Head of caudate nucleus (tissue), 42 donors: ENCODE measurements at places on chromosomes 6 and 20.

DNA sequence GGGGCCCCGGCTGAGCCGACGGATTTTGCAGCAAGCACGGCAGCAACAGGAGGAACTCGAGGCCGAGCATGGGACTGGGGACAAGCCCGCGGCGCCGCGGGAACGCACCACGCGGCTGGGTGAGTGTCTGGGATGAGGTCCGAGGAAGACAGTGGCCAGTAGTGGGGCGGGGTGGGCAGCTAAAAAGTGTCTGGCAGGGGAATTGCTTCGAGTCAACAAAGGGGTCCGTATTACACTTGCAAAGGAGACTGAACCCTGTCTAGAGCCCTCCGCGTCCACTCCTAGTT, 356 bp downstream of the BYSL start:
- no peak for DNase-seq

DNA sequence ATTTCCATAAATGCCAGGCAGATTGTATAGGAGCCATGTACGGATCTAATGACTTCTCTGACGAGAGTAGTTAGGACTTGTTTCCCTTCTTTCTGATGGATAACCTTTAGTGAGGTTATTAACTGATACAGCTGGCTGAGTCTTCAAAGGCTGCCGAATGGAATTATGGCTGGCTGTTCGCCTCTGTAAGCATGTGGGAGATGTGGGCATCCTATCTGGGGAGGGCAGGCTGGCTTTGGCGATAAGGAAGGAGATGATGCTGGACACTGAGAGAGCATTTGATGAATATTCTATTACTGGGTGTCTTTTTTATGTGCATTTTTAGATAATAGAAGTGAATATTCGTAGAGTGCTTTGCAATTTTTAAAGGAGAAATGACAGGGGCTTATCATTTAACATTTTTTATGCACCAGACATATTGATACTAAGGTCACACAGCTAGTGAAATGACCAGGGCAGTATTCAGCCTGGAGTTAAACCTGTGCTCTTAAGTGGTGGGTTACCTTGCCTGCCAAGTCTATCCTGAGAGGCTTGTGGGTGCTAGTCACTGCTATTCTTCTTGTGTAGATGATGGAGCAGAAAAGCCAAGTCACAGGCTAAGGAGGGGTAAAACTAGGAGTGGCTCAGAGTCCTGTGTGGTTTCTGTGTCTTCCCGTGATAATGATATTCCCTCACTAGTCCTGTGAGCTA, 3.1 kb downstream of the PBOV1 start:
- no peak for DNase-seq

GRCh38 chr20:12728782-12729181, 280.0 kb upstream of the SPTLC3 start:
- no peak for DNase-seq

DNA sequence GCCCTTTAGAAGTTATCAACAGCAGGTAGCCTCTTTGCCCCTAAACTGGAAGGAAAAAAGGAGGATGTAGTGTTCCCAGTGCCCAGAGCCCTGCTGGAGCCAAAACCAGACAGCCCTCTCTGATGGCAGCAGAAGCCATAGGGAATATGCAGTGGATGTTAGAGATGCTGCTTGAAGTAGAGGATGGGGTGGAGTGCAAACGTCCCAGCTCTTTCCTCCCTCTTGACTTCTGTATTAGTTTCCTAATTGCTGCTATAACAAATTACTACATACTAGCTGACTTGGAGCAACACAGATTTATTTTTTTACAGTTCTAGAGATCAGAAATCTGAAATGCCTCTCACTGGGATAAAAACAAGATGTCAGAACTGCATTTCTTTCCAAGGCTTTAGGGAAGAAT, 12.5 kb upstream of the CD2AP start:
- no peak for DNase-seq

GRCh38 chr6:155287762-155288161, 23.9 kb downstream of the CLDN20 start:
- no peak for DNase-seq

GRCh38 chr6:157245436-157245835, 77.9 kb downstream of the TMEM242 start:
- DNase-seq, result no peak

DNA sequence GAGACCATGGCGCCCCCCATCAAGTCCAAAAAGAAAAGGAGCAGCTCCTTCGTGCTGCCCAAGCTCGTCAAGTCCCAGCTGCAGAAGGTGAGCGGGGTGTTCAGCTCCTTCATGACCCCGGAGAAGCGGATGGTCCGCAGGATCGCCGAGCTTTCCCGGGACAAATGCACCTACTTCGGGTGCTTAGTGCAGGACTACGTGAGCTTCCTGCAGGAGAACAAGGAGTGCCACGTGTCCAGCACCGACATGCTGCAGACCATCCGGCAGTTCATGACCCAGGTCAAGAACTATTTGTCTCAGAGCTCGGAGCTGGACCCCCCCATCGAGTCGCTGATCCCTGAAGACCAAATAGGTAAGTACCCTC, 41.7 kb upstream of the NAA20 start:
- DNase-seq, result no peak

- no peak for DNase-seq
These were observed 119.4 kb downstream of the ZFAND3 start for GRCh38 chr6:37938909-37939308.

DNA sequence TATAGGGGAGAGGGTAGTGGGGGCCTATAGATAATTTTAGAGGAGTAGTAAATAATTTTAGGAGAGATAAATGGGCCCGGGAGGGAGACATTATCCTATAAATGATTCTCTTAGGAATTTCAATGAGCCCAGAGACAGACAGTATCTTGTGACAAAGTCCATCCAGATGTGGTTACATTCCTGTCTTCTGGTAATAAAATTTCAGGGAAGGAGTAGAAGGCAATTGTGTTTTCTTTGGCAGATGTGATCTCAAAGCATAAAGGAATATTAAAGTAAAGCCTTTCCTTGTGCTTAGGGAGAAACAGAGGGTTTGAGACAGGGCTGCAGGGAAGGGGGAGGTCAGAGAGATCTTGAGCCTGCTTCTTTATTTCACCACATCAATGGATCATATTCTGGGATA, 979.8 kb upstream of the GJE1 start:
- DNase-seq, result no peak

DNA sequence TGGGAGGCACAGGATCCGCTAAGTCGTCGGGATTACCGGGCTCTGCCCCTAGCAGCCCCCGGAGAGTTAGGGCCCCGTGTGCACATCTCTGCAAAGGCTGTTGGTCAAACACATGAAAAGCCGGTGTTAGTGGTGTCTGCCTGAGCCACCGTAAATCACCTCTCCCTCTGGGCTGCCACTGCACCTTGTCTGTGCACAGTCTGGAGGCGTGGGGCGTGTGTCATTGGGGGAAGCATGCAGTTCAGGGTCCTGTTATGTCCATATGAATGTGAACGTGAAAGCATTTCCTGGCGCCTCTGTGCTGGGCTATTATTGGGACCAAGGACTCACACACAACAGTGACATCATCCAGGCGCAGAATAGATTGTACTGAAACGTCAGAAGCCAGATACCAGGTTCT, 305.6 kb downstream of the NRN1 start:
- no peak for DNase-seq

DNA sequence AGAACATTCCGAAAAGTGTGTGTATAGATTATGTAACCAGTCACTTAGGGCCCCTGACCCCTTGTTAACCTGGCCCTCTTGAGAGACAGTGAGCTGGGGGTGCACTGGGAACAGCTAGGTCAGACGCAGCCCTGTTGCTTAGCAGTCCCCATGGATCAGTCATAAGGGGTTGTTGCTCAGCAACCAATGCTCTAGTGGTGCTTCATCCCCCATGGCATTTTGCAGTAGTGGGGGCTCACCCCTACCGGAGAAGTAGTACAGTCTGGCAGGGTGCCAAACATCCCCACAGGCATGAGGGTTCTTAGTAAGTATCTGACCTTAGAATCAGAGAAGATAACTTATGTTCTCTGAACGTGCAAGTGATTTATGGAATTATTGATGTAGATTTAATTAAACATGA, 12.3 kb downstream of the PKIB start:
- DNase-seq, result no peak

- DNase-seq, result peak; percentile 27
These were observed 161.8 kb downstream of the DLL1 start for GRCh38 chr6:170128811-170129681.

- no peak for DNase-seq
These were observed 90.2 kb downstream of the KIF16B start for GRCh38 chr20:16483024-16483423.

- no peak for DNase-seq
These were observed 108.3 kb downstream of the TNFAIP3 start for GRCh38 chr6:137975188-137975940.

DNA sequence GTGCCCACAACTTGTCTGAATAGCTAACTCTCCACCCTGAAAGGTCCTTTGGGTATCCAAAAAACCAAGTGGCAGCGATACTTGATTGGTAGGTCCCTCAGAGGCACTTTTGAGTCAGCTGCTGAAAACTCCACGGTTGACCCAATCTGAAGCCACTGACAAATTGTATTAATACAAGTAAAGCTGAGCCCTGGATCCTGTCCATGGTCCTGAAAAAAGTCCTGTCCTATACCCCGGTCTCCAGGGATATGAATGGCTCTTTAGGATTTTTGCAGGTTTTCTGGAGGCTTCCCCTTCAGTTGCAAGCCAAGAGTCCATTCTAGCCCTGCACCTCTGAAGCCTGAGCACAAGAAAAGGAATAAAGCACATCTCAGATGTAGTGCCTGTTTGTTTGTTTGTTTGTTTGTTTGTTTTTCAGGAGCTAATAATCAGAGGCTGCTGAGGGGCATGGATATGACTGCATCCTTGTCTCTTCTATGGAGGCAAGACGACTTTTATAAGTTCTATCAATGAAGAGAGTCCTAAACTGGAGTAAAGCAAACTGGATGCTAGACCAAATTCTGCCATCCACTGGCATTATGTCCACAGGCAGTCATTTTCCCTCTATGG, 1.7 kb upstream of the SLC12A5 start:
- DNase-seq, result no peak

DNA sequence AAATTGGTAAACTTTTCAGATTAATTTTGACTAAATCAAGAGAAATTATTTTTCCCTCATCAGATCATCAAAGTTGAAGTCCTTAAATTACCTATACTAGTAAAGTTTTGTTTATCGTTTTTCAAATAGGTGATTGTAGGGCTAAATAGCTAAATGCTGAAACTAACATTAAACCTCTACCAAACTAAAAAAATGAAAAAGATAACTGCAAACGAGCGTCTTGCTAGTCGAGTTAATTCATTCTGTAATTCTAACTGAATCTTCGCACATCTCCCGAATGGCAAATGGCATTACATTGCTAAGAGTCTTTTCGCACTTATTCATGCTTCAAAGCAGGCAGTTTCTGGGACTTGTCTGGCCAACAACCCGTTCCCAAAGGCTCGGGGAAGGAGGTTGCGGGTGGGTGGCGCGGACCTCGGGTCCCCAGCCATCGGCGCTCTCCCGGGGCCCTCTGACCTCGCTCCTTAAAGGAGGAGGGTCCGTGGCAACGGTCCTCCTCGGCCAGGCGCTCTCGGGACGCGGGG, 43.8 kb downstream of the POPDC3 start:
- peak; percentile 15 for DNase-seq

DNA sequence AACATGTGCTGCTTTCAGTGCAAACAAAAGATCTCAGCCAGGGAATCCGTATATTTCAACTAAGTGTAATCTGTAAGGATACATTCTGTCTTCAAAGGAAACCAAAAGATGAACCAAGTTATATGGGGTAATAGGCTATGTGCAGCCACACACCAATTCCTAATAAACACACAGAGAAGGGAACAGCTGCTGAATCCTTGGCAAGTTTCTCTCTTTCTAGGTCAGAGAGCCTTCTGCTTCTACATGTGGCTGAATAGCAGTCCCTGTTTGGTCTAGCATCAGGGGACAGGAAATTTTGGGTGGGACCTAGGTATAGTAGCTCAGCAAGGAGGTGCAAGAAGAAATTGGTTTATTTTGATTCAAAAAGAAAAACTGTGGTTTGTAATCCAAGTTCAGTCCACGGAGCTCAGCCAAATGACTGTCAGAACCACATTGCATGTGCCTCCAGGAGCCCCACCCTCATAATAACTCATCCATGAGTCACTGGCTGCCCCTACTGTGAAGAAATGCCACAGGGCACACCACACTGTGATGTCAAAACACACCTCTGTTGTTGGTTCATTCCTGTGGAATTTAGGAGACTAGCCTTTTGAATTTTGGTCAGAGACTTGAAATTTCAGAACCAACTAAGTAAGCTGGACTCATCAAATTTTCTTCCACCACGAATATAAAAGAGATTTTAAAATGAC, 21.1 kb downstream of the SPTLC3 start:
- no peak for DNase-seq

DNA sequence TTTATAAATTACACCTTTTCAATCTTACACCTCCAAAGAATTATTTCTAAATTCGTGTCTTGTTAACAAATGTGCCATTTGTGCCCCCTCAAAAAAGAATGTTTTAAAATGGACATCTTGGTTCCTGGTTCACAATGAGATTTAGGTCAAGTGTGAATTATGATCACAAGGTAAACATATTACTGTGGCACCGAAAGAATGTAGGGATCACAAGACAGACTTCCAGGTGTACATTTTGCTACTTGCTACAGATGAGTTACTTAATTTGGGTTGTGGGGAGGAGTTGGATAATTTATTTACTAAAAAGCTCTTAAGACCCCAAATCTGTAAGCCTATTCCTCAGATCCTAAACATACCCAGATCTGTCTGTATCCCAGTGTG, 25.0 kb upstream of the ADTRP start:
- no peak for DNase-seq

GRCh38 chr20:2899243-2899642, 26.0 kb downstream of the PTPRA start:
- DNase-seq, result no peak

DNA sequence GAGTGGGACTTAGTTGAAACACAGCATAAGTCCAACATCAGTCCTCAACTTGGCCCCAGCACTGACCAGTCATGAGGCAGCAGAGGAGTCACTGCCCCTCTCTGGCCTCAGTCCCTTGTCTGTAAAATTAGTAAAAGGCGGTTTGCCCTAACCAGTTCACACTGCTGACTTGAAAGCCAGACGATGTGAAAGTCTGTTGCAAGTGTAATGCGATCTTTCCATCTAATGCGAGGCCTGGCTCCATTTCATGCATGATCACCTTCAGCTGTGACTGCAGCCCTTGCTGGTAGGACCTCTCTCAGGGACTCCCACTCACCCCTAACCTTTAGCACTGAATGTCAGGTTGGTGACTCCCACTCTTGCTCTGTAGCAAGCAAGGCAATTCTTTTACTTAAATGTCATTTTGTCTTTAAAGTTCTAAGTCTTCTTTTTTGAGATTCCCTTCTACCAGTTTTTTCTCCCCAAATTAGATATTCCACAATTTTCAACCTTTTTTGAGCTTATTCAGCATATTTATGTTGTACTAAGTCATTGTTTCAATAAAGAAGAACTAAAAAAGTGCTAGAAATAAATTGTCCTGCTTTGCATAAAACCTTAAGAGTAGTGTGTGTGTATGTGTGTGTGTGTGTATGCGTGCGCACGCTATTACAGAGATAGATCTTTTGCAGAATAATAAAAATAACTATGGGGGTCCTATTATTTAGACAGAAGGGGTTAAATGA, 245.5 kb downstream of the PACRG start:
- no peak for DNase-seq

GRCh38 chr6:684831-685636, 7.9 kb downstream of the EXOC2 start:
- no peak for DNase-seq
